Activated CD4-positive, alpha-beta memory T cell treated with anti-CD3 and anti-CD28 coated beads for 36 hours (primary cell): ENCODE measurements at places on chromosomes 1 and 21. TPM values are rescaled to one million over a fixed set of nuclear protein-coding genes. Genes with fewer than 3 reads are reported as not detected.

GRCh38 chr1:72759486-72759885 is 477.1 kb upstream of the NEGR1 start:
- no peak overlapping the region for H3K4me3 ChIP-seq
- H3K4me1 ChIP-seq = no peaks in the 10 kb centered on the region
- H3K36me3 ChIP-seq = no peaks in the 10 kb centered on the region
- no peaks in the 10 kb centered on the region for H3K27me3 ChIP-seq
- no peak overlapping the region for H3K27ac ChIP-seq

GRCh38 chr1:89198491-89199072 is at the start of gene GBP4:
GBP4 (minus strand) TSS chr1:89198942; CDS start chr1:89198834, 108 bp downstream.
- DNase-seq = peak; percentile 60
- no peaks in the 10 kb centered on the region for H3K27me3 ChIP-seq
- H3K4me3 ChIP-seq = peak within 1 kb of the TSS; percentile 88
- peaks cover 26% of the 10 kb centered on the region for H3K36me3 ChIP-seq
- peak within 1 kb of the TSS; percentile 90 for H3K27ac ChIP-seq

- H3K4me3 ChIP-seq = no peak overlapping the region
- no peaks in the 10 kb centered on the region for H3K36me3 ChIP-seq
- H3K27ac ChIP-seq = no peak overlapping the region
- H3K27me3 ChIP-seq = no peaks in the 10 kb centered on the region
Measured at GRCh38 chr1:232066521-232066920, 439.9 kb downstream of the DISC1 start.

DNA sequence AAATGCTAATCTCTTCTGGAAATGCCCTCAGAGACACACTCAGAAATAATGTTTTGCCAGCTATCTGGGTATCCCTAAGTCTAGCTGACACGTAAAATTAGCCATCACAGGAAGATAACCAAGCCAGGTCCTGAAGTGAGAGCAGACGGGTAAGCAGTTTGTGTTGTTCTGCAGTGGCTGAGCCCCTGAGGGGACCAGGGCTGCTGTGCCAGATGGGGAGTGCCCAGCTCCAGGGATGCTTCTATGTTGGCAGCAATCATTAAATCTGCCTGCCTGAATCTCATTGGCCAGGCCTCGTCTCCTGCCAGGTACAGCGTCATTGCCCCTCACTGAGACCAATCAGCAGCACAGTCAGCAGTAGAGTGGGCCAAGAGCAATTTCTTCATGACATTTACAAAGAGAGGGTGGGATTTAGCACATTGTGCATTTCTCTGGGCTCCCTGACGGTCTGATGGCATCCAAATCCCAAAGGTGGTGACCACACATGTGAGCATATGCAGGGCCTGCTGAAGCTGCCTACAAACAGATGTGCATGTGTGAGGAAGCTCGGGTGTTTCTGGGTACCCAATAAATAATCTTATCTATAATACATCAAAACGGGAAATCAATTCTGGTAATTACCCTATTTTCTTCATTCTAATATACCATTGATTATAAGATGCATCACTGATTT is 58.7 kb upstream of the LRRN2 start:
- peaks cover 31% of the 10 kb centered on the region for H3K27me3 ChIP-seq
- H3K27ac ChIP-seq = no peak overlapping the region
- H3K4me3 ChIP-seq = no peak overlapping the region
- no peak for DNase-seq

NBPF11 gene
- 6.9 TPM for total RNA-seq
